ENCODE measurements at places on chromosomes 6 and 20. TPM values are rescaled to one million over a fixed set of nuclear protein-coding genes. Genes with fewer than 3 reads are reported as not detected.

ROS1 gene
- 0.15 TPM for total RNA-seq

SERPINB6 gene
- total RNA-seq, result 31.8 TPM

RSPO3 gene
- total RNA-seq, result 1.6 TPM

SLC22A1 gene
- 1,378 TPM for total RNA-seq

CRYBG1 gene
- 7.2 TPM for total RNA-seq

TRERF1 gene
- 0.58 TPM for total RNA-seq

LRFN2 gene
- total RNA-seq, result 0.05 TPM

C6orf118 gene
- total RNA-seq, result not detected

OPN5 gene
- total RNA-seq, result not detected

BTN2A1 gene
- total RNA-seq, result 5.0 TPM

LRP11 gene
- total RNA-seq, result 11.1 TPM

DUSP15 gene
- total RNA-seq, result 0.38 TPM

ZC3H12D gene
- 0.86 TPM for total RNA-seq

OR2B6 gene
- total RNA-seq, result not detected

EEF1A2 gene
- total RNA-seq, result 0.73 TPM

PAX1 gene
- not detected for total RNA-seq

PRL gene
- total RNA-seq, result not detected

TTK gene
- total RNA-seq, result 0.28 TPM

ANKRD66 gene
- not detected for total RNA-seq

RPS6KA2 gene
- 12.4 TPM for total RNA-seq

GFRA4 gene
- total RNA-seq, result not detected

NELFE gene
- 15.3 TPM for total RNA-seq

HDGFL1 gene
- not detected for total RNA-seq

CBLN4 gene
- total RNA-seq, result not detected

HUS1B gene
- total RNA-seq, result 0.23 TPM

CRIP3 gene
- 8.4 TPM for total RNA-seq

PLCB4 gene
- 0.23 TPM for total RNA-seq

OXT gene
- 8.4 TPM for total RNA-seq

TSPO2 gene
- total RNA-seq, result 0.30 TPM

IMPG1 gene
- total RNA-seq, result not detected

BPIFB4 gene
- total RNA-seq, result not detected

HAO1 gene
- total RNA-seq, result 224 TPM

POM121L2 gene
- total RNA-seq, result not detected

ACTL10 gene
- 0.20 TPM for total RNA-seq

UBD gene
- 0.93 TPM for total RNA-seq

CST7 gene
- 0.38 TPM for total RNA-seq

TGIF2 gene
- 4.6 TPM for total RNA-seq

TPX2 gene
- 2.0 TPM for total RNA-seq

PCSK2 gene
- total RNA-seq, result 0.05 TPM

Measured in left lobe of liver (tissue), 2 donors.